ENCODE measurements at places on chromosomes 7 and 10.
A peak's percentile ranks its signal among the peaks of the same experiment; 100 is the strongest.

GRCh38 chr7:150405584-150406311 is 26.6 kb downstream of the ZNF775 start:
- DNase-seq: peak; percentile 47

DNA sequence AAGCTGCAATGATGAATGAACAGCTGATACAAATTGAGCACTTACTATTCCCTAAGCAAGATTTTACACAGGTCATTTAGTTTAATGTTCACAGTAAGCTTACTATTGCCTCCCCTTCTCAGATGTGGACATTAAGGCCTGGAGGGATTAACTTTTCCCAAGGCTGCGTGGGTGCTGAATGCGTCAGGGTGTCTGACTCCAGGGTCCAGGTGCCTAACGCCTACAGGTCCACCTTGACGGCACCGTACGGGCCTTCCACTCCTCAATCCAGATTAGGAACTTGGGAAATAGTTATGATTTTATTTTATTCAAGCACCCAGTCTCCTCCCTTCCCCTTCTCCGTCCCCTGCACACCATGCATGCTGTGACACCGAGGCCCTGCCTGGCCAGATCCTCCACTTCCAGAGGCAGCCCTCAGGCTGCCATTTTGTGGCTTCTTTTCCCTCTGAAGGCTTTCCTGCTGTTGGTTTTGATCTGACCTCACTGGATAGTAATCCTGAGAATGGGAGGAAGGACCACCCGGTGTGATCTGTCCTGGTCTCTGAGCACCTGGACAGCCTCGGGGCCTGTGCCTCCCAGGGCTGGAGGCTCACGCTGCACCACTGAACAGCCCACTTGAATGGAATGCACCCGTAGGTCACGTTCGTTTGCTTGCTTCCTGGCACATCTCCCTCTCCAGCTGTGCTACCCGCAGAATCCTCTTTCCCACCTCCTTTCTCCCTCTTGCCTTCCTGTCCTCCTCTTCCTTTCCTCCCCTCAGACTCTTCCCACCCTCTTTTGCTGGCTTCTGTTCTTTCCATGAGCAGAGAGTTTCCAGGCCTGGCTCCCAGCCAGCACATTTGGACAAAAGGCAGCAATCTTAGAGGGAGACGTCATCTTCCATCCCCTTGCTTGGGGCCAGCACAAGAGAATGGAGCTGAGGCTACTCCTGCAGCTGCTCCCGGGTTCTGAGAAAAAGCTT is 14.4 kb downstream of the DENND2A start:
- no peak for DNase-seq

DNA sequence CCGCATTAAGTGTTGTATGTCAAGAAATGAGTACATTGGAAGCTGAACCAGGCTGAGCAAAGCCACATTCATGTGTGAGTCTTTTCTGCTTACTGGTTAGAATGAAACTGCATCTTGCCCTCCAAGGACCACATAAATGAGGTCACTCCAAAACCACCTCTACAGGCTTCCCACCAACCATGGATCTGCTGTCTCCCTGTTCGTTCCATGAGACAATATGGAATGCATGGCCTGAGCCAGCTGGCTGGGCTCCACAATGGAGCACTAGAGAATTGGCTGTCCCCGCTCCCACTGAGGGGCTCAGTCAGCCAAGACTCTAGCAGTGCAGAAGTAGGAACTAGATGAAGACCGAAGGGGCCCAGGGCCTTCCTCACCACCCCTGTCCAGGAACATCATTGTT is 120.8 kb downstream of the TNS3 start:
- DNase-seq: no peak

DNA sequence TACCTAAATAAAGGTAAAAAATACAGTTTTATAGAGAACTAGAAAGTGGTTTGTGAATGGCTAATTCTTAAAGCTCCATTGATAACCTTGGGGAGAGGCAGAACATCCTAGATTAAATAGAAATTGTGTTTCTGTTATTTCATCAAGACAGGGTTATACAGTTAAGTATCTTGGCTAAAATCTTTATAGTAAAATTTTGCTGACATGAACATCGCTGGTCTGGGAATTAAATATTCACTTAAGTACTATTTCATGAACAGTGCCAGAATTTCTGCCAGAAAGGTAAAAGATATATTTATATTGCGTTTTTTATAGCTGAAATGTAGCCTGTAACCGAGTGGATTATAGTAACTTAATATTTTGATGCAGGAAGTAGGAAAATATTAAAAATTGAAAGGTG is 53.7 kb upstream of the HBP1 start:
- no peak for DNase-seq

GRCh38 chr7:1779445-1779844 is 109.4 kb downstream of the ELFN1 start:
- DNase-seq: no peak

DNA sequence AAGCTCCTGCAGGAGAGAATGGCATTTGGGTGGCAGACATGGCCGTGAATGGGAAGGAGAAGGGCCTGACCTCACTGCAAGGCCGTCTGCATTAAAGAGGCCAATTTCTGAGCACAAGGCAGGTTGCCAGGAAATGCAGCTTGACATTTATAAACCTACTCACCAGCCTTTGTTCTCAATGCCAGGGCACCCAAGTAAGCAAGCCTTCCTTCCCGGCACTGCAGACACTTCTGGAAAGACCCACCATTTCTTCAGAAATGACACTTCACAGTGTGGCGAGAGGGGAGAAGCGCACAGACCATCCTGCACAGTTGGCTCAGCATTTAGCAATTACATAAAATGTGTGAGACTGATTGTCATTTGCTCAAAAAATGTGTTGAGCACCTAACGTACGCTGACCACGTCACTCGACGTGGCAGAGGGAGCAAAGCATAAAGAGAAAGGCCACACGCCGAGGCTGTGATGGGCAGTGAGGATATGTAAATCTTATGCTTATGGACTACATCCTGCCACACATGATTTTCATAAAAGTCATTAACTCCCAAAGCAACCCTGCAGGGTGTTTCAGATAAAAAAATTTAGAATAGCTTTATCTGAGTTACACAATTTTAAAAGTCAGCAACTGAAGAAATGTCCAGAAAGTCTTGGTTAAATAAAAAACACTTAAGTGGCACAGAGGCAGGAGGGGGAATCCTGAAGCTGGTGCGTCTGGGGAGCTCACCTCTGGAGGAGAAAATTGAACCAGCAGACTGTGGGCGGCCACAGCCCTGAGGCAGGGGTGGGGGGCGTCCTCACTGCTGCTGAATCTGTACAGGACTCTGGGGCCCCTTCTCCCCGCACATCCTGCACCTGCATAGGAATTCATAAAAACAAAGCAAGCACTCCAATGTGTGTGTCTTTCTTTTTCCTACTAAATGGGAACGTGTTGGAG is 543.8 kb downstream of the PTPRN2 start:
- DNase-seq: no peak

- no peak for DNase-seq
Observed at GRCh38 chr7:132828502-132828901, 252.2 kb upstream of the PLXNA4 start.

- no peak for DNase-seq
Observed at GRCh38 chr10:87654212-87654611, 5.5 kb upstream of the PAPSS2 start.

DNA sequence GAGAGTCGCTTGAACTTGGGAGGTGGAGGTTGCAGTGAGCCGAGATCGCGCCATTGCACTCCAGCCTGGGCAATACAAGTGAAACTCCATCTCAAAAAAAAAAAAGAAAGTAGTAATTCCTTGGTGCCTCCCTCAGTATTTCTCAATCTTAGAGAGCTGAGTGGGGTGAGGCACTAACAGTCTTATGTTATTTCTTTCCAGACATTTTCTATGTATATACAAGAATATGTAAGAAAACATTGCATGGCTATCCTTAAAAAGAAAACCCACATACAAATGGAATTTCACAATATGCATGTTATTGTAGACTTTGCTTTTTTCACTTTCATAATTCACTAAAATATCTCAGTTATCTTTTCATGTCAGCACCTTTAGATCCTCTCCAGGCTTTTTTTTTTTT is 13.6 kb upstream of the SLF2 start:
- no peak for DNase-seq

GRCh38 chr10:5760515-5760914 is 52.7 kb downstream of the GDI2 start:
- no peak for DNase-seq

DNA sequence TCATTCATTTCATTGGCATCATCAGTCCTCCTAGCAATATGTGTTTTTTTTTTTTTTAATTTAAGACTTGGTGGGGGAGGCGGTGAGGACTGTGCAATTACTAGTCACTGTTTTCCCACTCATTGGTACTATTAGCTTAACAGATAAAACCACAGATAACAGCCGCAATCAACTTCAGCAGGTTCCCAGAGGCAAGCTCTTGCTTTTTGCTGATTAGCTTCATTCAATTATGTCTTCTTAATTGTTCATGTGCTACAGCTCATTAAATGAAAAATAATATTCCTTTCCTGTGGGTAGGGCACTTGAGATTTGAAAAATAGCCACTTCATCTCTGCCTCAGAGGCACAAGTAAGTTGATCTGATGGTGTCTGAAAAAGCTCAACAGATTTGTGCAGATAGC is 215.5 kb downstream of the PCDH15 start:
- DNase-seq: no peak

DNA sequence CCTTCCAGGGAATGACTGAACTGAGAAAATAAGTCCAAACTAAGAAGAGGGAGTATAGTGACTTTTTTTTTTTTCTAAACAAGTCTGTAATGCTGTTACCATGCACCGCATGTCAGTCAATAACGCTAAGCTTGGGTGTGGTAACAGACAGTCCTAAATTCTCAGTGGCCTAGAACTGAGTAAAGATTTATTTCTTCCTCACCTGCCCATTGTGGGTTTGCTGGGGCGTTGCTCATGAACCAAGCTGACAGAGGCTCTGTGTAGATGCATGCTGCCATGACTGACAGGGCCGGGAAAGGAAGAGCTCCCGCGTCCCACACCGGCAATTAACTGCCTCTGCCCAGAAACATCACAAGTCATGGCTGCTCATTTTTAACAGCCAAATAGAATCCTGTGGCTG is 25.5 kb upstream of the PRKG1 start:
- no peak for DNase-seq

- no peak for DNase-seq
Observed at GRCh38 chr7:107384025-107384424, 85.8 kb upstream of the GPR22 start.

- no peak for DNase-seq
Observed at GRCh38 chr10:98560565-98560964, 113.8 kb upstream of the HPS1 start.

- DNase-seq: no peak
Observed at GRCh38 chr7:120919466-120919865, 31.1 kb upstream of the ING3 start.

- DNase-seq: no peak
Observed at GRCh38 chr7:141452911-141453310, 98.3 kb upstream of the AGK start.

DNA sequence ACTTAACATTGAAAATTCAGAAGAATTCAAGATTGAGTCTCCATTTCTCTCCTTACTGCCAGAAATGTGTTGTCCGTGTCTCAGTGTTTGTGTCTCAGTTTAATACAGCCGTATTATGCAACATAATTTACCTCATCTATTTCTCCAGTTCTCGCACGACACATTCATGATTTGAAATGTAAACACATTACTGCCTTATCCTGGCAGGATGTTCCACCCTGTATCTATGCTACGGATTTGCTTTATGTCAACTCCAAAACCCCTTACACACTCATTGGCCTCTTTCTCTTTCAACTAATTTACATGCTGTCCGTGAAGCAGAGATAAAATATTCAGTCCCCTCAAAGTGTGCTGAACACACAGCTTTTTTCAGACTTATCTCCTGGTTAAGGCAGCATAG is 653.7 kb upstream of the SEMA3D start:
- DNase-seq: no peak

- no peak for DNase-seq
Observed at GRCh38 chr7:153193144-153193595, 433.6 kb downstream of the ACTR3B start.

DNA sequence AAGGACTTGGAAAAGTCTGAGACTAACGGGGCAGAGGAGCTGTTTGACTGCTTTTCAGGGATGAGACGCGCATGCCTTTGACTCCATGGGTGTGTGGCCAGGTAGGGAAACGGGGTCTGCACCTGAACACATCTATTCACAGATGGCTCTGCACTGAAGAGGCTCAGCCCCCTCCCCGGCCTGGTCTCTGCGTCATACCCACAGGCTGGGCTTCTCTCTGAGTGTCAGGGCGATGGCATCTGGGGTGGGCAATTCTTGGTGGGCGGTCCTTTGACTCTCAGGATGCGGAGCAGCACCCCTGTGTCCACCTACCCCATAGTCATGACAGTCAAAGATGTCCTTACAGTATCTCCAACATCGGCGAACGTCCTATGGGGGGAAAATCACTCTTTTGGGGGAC is 23.0 kb downstream of the PFKP start:
- DNase-seq: no peak
